Activated CD8-positive, alpha-beta memory T cell treated with anti-CD3 and anti-CD28 coated beads, Interleukin-2, amount 10 ng/mL, durations not matched to agents 7 days and 5 days (primary cell): ENCODE measurements at places on chromosomes 7 and 10. TPM values are rescaled to one million over a fixed set of nuclear protein-coding genes. Genes with fewer than 3 reads are reported as not detected.

DNA sequence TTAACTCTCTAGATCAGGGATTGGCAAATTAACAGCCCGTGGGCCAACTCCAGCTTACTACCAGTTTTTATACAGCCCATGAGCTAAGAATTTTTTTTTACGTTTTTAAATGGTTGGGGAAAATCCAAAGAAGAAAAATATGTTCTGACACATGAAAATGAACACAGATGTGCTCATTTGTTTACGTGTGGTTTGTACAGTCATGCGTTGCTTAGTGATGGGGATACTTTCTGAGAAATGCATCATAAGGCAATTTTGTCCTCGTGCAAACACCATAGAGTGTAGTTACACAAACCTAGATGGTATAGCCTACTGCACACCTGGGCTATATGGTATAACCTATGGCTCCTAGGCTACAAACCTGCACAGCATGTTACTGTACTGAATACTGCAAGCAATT is 8.3 kb upstream of the SMKR1 start:
- DNase-seq, result peak; percentile 51

- DNase-seq, result no peak
These were observed 59.3 kb upstream of the SH2B2 start for GRCh38 chr7:102227371-102227770.

The SPDYE16 gene
- not detected for total RNA-seq

The CALY gene
- total RNA-seq, result not detected

The XRCC2 gene
- 18.0 TPM for total RNA-seq

DNA sequence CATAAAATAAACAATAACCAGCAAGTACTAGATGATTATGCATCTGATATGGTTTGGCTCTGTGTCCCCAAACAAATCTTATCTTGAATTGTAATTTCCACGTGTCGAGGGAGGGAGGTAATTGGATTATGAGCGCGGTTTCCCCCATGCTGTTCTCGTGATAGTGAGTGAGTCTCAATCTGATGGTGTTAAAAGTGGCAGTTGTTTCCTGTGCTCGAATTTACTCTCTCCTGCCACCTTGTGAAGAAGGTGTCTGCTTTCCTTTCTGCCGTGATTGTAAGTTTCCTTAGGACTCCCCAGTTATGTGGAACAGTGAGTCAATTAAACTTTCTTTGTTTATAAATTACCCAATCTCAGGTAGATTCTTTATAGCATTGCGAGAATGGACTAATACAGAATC is 15.1 kb downstream of the CNTNAP2 start:
- DNase-seq, result no peak

GRCh38 chr7:51316666-51317581 is at the start of gene COBL:
TSS of gene COBL (minus strand) at chr7:51316809. CDS start at chr7:51316633, 176 bp downstream.
- DNase-seq, result no peak

GRCh38 chr10:3574451-3574850 is 210.6 kb downstream of the KLF6 start:
- DNase-seq, result no peak

DNA sequence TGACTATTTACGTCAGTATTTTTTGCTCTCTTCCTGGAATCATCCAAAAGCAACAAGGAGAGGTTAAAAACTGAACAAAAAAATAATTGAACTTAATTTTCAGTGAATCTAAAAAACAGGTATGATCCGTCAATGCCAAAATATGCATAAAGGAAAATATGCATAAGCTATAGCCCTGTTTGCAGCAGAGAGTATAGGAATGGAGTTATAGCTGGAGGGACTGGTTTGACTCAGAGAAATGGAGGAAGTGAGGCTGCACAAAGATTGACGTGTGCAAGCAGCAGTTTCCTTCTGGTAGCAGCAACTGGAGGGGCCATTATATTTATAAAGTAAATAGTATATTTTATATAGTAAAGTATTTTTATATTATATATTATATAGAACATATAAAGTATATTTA is 37.1 kb downstream of the GNG11 start:
- no peak for DNase-seq

DNA sequence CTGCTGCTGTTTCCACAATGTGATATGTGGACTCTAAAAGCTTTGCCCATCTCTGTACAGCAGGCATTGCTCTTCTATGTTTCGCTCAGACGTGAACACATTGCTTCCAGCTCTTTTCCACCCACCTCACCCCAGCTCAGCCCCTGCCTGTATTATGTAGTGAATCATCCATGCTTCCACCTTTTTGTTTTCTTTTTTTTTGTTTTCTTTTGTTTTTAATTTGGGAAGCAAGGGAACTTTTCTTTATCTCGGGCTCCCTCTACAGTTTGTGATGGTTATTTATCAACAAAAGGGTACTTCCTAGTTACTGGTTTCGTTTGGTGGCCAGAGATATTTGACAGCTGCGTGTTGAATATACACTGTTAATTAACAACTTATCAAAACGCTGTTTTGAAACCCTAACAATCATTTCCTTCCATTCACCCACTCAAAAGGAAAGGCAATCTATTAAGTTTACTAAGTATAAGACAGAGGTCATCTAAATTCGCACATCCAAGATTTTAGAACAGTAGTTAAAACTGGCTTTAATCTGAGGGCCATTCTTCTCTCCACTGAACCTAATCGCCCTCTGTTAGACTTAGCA is 127.9 kb upstream of the STK17A start:
- no peak for DNase-seq

GRCh38 chr10:130463104-130463875 is 327.1 kb downstream of the GLRX3 start:
- DNase-seq, result peak; percentile 27

DNA sequence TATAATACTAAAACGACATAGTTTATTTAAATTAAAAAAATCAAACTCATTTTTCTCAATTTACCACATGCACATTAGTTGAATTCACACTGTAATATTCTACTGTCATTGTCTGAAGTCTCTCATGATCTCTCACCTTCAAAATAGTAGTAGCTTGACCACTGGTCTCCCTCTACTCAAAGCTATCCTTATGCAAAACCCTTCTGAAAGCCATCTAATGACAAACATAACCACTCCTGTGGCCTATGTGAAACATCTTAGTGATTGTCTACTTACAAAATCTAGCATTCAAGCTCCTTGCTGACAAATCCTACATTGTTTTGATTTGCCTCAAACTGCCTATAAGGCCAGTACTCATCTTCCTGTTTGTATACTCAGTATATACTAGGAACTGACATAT is 606.0 kb upstream of the GHITM start:
- no peak for DNase-seq

DNA sequence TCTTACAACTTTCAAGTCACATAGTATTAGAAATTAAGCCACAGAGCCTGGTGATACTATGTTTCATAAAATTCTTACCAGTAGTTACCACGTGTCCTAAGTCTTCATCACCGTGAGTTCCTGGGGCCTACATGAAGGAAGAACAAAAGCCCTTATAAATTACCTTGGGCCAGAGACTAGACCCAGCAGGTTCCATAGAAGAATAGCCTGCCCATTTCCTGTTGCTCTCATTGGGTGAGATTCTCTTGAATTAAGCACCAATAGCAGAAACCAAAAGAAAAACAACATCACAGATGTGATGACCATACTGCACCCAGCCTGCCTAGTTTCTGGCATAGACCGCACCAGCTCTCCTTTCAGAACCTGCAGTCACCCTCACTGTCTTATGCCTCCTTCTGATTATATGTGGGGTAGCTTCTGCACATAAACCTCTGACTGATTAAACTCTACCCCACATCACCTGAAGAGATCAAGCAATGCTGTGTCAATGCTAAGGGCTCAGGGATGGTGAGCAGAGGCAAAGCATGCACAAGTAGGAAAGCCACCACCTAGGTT is 18.0 kb upstream of the SEM1 start:
- DNase-seq, result no peak

DNA sequence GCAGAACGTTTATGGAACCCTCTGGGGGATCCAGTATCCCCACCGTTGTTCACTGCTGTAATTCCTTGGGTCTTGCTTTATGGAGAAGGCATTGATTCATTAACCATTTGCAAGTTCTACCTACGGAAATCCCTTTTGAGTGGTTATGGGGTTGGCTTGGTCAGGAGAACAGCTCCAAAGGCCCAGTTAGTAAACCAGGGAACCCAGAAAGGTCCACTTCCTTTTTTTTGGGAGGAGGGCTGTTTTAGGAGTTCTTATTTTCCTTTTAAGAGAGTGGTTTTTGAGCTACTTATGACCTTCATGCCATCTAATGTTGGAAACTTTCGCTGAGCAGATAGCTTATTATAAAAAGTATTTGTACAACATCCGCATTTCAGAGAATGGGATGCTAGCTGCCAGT is 1.3 kb downstream of the POR start:
- no peak for DNase-seq

The SYCE1 gene
- total RNA-seq, result 2.1 TPM

DNA sequence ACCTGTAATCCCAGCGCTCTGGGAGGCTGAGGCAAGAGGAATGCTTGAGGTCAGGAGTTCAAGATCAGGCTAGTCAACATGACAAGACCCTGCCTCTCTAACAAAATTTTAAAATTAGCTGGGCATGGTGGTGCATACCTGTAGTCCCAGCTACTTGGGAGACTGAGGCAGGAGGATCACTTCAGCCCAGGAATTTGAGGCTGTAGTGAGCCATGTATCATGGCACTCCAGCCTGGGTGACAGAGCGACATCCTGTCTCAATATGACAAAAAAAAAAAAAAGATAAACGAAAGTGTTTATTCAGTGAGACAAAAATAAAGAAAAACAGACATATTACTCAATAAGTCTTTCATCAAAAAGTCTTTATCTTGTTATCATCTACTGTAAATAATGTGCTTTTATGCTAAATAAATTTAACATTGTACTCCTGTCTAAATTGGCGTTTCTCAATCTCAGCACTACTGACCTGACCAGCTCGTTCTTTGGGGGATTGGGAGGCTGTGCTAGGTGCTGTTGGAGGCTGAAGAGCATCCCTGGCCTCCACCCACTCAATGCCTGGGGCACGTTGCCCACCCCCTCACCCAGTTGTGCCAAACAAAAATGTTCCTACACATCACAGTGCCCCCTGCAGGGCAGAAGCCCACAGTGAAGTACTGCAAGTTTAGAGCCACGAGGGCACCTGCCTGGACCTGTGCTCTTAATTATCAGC is 57.7 kb downstream of the NCAPG2 start:
- DNase-seq, result no peak

The PLAC9 gene
- total RNA-seq, result not detected

GRCh38 chr10:24457661-24458318 is 248.9 kb downstream of the KIAA1217 start:
- no peak for DNase-seq

DNA sequence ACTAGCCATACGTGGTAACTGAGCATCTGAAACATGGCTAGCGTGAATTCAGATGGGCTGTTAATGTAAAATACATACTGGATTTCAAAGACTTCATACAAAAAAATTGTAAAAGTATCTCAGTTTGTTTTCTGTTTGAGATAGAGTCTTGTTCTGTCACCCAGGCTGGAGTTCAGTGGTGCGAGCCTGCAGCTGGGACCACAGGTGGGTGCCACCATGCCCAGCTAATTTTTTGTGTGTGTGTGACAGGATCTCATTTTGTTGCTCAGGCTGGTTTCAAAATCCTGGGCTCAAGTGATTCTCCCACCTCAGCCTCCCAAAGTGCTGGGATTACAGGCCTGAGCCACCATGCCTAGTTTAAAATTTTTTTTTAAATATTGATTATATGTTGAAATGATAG is 4.5 kb downstream of the TMEM243 start:
- no peak for DNase-seq

DNA sequence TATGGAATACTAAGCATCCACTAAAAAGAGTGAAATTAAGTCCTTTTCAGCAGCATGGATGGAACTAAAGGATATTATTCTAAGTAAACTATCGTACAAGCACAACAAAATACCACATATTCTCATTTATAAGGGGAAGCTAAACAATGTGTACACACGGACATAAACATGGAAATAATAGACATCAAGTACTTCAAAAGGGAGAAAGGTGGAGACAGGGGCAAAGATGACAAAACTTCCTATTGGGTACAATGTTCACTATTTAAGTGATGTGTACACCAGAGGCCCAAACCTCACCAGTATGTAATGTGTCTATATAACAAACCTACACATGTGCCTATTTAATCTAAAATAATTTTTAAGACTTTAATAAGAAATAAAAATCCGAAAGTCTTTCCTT is 2.2 kb upstream of the AKR1C4 start:
- DNase-seq, result no peak

The CRYGN gene
- total RNA-seq, result not detected

GRCh38 chr10:51204066-51204465 is 129.8 kb downstream of the PRKG1 start:
- DNase-seq, result no peak

DNA sequence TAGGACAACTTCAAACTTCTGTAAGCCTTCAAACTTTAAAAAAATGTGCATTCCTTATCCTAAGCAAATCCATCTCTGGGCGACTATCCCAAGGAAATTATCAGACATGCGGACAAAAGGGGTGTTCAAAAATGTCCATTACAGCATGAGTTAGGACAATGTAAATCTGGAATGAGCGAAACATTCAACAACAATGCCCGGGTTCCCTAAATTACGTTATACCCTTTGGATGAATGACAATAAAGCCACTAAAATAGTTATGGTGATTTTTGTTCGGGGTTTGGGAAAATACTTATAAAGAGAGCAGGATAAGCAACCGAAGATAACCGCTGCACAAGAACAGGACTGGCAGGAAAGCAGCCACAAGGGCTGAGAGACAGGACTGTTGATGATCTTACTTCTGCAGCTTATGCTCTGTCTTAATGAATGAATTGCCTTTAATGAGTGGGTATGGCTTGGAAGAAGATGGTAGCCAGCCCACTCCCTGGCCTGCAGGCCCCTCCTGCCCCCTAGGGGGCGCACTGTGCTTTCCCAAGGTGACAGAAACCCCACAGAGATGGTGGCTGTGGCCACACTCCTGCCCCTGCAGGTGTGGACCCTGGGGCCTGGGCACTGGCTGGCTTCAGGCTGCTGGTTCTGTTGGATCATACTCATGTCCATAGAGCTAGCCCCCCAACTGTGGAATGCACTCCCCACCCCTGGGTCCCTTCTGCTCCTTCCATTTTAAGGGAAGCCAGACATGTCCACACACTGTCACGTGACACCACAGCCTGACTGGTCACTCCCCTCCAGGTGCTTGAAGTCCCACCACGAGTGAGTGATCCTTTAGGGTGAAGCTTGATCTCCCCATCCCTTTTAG is 45.0 kb downstream of the ZCCHC24 start:
- DNase-seq, result peak; percentile 71

DNA sequence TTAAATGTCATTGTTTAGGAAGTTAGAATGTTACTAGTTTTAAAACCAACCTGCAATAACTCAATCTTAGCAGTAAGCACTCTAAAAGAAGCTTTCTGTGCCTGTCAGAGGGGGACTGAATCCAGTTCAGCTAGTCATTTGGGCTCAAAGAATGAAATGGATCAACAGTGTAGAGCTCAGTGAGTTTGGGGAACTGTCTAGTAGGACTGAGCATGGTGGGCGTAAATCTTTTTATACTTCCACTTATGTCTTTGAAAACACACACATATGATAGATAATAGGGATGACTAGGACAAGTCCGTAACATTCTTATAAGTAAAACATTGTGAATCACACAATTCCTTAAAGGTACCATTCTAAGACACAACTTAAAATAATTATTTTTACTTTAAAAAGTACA is 11.5 kb downstream of the GSAP start:
- DNase-seq, result no peak

GRCh38 chr7:74056096-74056915 is 27.3 kb upstream of the LIMK1 start:
- DNase-seq, result no peak

The ITGB8 gene
- 0.07 TPM for total RNA-seq
